ENCODE measurements at places on chromosomes 16 and 17.

- DNase-seq: no peak
Observed at GRCh38 chr17:7144213-7144612, 29.6 kb upstream of the ASGR2 start.

DNA sequence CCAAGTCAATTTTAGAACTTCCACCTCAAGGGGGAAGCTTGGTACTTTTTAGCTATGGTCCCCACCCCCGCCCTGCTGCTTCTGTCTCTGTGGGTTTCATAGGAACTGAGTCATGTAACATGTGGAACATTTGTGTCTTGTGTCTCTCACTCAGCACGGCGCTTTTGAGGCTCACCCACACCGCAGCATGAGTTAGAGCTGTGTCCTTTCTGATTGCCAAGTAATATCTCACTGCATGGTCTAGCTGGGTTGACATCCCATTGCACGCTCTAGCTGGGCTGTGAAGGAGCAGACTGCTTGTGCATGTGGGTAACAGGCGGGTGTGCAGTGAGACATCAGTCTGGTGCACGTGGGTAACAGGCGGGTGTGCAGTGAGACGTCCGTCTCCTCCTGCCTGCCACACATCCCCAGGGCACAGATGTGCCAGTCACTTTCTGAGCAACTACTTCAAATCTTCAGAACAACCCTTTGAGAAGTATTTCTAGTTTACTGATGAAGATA lies 26.4 kb upstream of the SLC7A5 start:
- peak; percentile 62 for DNase-seq

- peak; percentile 60 for DNase-seq
Observed at GRCh38 chr17:75404731-75405364, 630 bp downstream of the GRB2 start.

- DNase-seq: no peak
Observed at GRCh38 chr17:50533185-50533584, 650 bp downstream of the EPN3 start.

DNA sequence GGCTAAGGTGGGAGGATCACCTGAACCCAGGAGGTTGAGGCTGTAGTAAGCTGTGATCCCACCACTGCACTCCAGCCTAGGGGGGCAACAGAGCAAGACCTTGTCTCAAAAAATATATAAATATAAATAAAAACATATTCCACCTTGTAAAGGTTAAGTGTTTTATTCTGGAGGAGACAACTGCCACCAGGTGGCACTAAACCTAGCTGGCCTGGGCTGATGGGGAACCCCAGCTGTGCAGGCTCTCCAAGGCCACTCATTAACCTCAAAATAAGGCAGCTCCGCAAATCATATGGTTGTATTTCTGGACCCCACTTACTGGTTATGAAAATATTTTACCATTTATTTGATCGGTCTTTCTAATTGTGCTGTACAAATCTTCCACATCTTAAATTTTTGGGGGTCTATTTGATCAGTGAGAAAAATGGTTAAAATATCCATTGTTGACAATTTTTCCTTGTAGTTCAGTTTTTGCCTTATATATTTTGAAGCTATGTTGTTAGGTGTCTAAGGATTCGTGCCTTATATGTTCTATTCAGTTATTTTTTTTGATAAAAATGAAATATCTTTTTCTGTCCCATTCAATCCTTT lies 8.5 kb upstream of the ICAM2 start:
- DNase-seq: peak; percentile 49

DNA sequence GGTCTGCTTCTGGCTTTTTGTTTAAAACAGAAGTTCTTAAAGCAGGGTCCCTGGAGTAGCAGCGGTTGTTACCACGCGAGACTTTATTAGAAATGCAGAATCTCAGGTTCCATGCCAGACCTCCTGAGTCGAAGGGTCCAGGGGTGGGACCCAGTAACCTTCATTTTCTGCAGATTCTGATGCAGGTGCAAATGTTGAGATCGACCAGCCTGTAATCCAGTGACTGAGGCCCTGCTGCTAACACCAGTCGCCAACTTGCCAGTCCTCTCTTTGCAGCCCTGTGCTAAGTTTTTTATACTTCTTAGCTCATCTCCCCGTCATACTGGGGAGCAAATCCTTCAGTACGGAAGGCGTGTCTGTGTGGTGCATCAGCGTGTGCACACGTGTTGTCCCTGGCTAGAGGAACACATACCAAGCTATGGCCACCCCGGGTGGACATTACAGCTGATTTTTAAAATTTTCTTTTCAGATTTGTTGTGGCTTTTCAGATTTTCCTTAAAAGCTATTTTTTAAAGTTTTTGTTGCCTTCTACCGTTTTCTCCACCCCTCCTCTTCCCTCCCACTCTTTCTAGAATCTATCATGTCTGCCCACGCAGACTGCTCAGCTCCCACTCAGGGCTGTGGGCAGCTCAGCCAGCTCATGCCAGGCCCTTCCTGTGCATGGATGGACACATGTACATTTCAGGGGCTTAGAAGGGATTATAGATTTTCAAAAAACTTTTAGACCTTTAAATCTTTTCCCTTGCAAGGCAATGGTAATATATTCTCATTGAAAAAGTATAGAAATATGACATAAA lies 57.7 kb downstream of the MEAK7 start:
- DNase-seq: no peak

- no peak for DNase-seq
Observed at GRCh38 chr16:83214671-83215070, 587.9 kb downstream of the CDH13 start.

- DNase-seq: no peak
Observed at GRCh38 chr16:9489835-9490467, 398.5 kb downstream of the HAPSTR1 start.

DNA sequence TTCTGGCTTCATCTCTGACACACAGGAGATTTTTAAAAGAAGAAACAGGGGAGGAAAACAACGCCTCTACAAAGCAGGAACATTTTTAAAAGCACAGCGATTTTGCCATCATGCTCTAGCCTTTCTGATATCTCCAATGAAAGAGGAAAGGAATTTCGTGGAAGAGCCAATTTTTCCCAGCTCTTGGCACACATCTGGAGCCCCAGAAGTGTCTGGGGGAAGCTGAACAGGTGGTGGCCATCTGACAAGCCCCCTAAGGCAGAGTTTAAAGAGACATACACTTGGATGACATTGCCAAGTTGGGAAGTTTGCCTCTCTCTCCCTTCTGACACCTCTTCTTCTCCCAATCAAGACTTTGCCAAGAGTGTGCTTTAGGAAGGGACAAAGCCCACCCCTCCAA lies 82.1 kb downstream of the CCT6B start:
- DNase-seq: no peak

- DNase-seq: no peak
Observed at GRCh38 chr16:85768199-85768598, 17.3 kb upstream of the C16orf74 start.

- peak; percentile 56 for DNase-seq
Observed at GRCh38 chr16:30112197-30113030, 923 bp downstream of the GDPD3 start.

- no peak for DNase-seq
Observed at GRCh38 chr16:9134306-9134705, 42.9 kb downstream of the HAPSTR1 start.

GRCh38 chr17:28889996-28890395 lies 7.5 kb downstream of the FLOT2 start:
- no peak for DNase-seq

- DNase-seq: no peak
Observed at GRCh38 chr17:15882777-15883176, 62.2 kb upstream of the ADORA2B start.

GRCh38 chr16:78240459-78241222 lies 141.2 kb downstream of the WWOX start:
- DNase-seq: no peak

- DNase-seq: no peak
Observed at GRCh38 chr16:68365167-68365817, 54.5 kb downstream of the PRMT7 start.

All from GM06990 (cell line).